ENCODE measurements at places on chromosomes 7 and 10.

GRCh38 chr10:131280101-131280500, 31.4 kb downstream of the TCERG1L start:
- no peak for DNase-seq

DNA sequence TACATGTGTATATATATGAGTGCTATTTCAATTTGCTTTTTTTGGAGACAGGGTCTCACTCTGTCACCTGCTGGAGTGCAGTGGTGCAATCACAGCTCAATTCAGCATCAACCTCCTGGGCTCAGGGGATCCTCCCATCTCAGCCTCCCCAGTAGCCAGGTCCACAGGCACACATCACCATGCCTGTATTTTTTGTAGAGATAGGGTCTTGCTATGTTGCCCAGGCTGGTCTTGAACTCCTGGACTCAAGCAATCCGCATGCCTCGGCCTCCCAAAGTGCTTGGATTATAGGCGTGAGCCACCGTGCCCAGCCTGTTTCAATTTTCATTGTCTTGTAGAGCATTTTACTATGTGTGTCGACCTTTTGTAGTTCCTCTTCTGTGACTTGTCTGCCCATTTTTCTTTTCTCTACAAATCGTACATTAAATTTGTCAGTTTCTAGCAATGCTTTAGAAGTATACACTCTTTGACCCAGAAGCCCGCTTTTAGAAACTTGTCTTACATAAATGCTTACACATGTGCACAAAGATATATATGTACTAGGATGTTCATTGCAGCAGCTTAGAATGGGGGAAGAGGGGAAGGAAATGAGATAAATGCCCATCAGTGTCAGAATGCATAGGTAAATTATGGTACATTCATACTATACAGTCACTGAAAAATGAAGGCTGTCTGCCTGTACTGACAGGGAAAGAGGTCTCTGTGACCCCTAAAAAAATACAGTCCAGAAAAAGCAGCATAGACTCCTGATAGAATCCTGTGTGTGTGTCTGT, 12.2 kb upstream of the RFC2 start:
- DNase-seq, result no peak

GRCh38 chr10:67319976-67320375, 376.0 kb downstream of the CTNNA3 start:
- no peak for DNase-seq

GRCh38 chr10:99560277-99561126, 27.8 kb downstream of the NKX2-3 start:
- peak; percentile 19 for DNase-seq

- DNase-seq, result no peak
These were observed 343.6 kb upstream of the IGFBP3 start for GRCh38 chr7:46264646-46265045.

GRCh38 chr7:116969371-116969902, 16.1 kb downstream of the ST7 start:
- no peak for DNase-seq

DNA sequence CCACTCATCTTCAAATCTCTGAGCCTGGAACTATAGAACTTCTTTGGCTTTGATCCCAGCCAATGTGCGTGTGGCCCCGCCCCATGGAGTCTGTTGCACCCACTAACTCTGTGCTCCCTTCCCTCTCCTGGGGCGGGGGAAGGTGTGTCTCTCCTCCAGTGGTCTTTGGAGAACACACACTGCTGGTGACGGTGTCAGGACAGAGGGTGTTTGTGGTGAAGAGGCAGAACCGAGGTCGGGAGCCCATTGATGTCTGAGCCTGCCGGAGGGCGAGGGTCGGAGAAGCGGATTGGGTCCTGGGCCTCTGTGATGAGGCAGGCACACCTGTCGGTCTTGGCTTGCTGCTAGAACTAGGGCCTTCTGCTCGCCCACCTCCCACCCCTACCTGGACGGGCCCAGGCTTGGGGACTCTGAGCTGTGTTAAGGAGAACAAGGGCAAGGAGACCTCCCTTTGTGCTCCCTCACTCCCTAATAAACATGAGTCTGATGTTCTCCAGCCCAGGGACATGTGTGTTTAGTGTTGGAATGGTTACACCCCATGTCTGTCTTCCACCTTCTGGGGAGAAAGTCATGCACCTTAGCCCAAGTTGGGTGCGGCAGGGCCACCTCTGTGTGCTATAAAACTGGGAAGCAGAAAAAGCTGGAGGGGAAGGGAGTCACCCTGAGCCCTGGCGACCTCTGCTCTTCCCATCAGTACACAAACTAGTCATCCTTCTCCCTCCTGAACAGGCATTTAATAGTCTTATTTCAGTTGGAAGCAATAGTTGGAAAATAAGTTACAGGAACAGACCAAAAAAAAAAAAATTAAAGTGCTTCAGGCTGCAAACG, 4.6 kb downstream of the TRAPPC14 start:
- no peak for DNase-seq

DNA sequence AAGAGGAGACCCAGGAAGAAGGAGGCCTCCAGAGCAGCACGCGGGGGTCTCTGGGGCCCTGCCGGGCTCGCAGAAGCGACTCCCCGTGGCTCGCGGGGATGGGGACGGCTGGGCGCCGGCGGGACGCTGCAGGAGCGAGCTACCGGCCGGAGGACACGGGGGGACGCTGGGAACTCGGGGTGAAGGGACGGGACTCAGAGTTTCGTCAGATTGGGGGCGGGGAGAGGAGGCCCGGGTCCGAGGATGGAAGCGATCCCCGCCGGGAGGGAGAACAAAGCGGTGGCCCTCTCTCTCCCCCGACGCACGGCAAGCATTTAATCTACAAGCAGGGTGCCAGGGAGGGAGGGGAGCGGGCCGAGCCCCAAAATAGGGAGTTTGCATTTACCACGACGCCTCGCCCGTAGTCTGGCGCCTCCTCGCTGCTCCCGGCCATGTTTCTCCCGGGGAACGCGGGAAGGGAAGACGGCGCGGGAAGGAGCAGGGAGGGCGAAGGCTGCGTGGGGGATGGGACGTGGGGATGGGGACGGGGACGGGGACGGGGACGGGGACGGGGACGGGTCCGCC, at the start of gene PRTFDC1:
Gene PRTFDC1, minus strand, starts transcription at position 464 of the 564 bp plus-strand sequence. Its CDS starts 31 bp downstream, at position 433.
- DNase-seq, result no peak

- DNase-seq, result no peak
These were observed 29.3 kb upstream of the NCAPG2 start for GRCh38 chr7:158733775-158734494.

- DNase-seq, result no peak
These were observed 1.5 kb downstream of the EDRF1 start for GRCh38 chr10:125721035-125721434.

GRCh38 chr7:43470110-43470509, 112.8 kb upstream of the STK17A start:
- no peak for DNase-seq

DNA sequence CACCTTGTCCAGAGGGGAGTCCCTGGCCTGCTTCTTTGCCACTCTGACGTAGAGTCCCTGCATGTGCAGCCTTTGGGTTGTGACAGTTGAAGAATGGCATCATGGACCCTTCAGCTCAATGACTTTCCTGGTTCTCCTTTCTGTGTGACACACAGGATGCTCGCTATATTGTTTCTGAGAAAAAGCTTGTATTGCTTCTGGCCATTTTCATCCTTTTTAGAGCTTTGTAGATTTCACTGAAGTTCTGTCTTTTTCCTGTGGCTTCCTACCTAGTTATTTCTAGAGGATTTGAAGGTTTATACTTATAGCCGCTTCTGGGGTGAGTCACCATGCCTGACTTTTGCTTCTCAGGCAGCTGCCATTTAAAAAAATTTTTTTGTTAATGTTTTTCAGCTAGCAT, 27.0 kb downstream of the SND1 start:
- no peak for DNase-seq

GRCh38 chr7:75660566-75661215, 78.0 kb downstream of the HIP1 start:
- no peak for DNase-seq

GRCh38 chr7:133019590-133019989, 62.3 kb downstream of the CHCHD3 start:
- no peak for DNase-seq

GRCh38 chr7:131106681-131107336, 220.9 kb upstream of the MKLN1 start:
- no peak for DNase-seq

GRCh38 chr10:121823993-121824463, 103.8 kb downstream of the ATE1 start:
- peak; percentile 52 for DNase-seq

- DNase-seq, result no peak
These were observed 1.6 kb downstream of the HTR7 start for GRCh38 chr10:90856261-90856660.

GRCh38 chr7:117470777-117471176, 9.0 kb upstream of the CFTR start:
- no peak for DNase-seq

GRCh38 chr7:24572393-24572996, 757 bp upstream of the PALS2 start:
- DNase-seq, result no peak

DNA sequence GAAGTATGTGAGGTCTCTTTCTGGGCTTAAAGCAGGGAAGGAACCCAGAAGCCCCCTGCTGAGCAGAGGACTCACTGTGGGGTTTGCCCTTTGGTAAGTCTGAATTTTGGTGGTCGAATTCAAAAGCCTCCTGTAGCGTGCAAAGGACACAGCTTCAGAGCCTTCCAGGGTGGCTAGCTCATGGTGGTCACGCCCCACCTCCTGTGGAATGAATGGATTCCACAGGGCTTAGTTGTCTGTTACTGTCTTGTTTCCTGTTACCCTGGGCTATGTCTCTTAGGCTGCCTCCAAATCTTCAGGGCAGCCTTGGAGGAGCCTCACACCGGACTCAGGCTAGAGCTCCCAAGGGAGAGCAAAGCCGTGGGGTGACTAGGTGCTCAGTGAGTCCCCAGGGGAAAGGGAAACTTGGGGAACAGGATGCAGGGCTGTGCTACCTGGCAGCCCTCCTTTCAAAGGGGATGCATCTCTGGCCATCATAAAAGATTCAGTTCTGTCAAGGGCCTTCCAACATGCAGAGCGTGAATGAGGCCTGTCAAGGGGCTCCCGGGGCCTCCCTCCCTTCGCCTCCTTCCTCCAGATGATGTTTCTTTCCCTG, 211.7 kb downstream of the CCSER2 start:
- DNase-seq, result peak; percentile 17

DNA sequence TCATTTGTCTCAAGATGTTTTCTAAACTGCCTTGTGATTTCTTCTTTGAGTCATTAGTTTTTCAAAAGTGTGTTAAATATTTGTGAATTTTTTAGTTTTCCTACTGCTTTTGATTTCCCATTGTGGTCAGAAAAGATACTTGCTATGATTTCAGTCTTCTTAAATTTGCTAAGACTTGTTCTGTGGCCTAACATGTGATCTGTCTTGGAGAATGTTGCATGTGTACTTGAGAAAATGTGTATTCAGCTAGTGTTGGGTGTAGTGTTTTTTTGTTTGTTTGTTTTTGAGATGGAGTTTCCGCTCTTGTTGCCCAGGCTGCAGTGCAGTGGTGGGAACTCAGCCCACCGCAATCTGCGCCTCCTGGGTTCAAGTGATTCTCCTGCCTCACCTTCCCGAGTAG, 28.6 kb downstream of the BMPR1A start:
- DNase-seq, result no peak

GRCh38 chr7:38506756-38507155, 124.4 kb downstream of the AMPH start:
- DNase-seq, result peak; percentile 17

GRCh38 chr10:34628174-34628796, 186.8 kb downstream of the PARD3 start:
- DNase-seq, result no peak

DNA sequence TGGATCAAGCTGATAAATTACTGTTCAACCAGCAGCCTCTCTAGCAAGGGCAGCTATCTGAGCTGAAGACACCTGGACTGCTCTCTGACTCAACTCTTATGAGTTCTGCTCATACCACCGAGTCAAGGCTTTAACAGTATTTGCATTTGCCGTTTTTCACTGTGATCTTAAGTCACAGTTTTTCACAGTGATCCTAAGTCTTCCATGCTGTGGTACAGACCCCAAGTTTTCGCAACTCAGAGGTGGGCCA, 31.3 kb downstream of the PIP4K2A start:
- no peak for DNase-seq

DNA sequence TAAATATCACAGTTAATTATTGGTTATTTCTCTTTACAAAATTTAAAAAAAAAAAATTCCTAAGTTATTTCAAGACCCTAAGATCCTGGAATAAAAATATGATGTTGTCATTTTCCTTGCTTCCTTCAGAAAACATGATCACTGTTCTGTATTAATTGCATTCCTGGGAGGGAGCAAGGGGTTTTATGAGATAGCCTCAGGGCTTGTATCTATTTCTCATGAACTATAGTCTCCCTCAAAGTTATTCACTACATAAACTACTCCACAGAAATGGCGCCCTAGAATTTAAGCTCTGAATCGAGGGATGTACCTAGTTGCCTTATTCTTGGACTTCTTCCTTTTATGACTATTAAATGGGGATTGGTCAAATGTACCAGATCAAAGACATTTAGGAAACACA, 170.3 kb downstream of the CHRM2 start:
- no peak for DNase-seq

DNA sequence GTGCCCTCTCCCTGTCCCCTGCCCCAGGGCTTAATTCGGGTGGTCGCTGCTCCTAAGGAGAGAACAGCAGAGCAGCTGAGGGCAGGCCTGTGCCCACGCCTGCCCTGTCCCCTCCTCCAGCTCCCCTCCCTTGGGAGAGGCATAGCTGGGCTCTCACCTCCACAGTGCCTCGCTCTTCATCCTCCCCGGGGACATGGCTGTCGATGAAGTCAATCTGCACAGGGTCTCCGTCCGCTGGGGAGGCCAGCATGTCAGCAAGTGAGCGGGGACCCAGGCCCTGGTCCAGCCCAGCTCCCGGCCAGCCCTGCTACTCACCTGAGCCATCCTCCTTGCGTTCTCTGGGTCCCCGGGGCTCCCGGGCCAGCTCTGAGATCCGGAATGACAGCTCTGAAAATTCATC, 3.8 kb upstream of the SAP25 start:
- DNase-seq, result no peak

- no peak for DNase-seq
These were observed 34.8 kb upstream of the TNPO3 start for GRCh38 chr7:129089521-129090212.

DNA sequence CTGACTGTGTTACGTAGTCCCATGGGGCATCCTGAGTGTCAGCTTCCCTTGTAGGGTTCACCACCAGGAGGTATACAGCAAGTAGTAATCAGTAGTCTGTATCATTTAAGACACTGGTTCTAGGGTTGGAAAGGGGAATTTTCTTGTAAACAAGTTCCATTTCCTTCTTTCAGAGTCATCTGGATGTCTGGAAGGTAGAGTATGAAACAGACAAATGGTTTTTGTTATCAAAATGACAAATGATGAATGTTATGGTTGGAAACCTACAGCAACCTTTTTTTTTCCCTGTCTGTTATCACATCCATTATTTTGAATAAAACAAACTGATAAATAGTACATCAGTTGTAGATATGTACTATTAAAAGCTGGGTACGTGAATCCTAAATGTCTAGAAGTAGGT, 19.1 kb downstream of the SEMA3A start:
- DNase-seq, result no peak

DNA sequence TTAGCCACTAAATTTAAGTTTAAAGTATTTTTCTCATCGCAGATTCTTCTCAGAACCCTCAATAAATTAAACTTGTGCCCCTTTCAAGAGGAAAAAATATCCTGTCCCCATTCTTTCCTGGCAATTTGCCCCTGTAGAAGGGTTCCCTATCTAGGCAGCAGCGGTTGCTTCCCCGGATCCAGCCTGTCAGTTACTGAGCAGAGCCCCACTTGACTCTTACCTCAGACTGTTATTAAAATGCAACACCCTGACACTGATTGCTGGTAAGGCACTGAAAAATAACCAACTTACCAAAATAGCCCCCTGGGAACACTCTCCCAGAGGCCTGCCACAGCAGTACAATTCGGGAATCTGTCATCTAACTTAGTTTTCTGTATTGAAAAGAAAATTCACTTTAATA, 13.9 kb downstream of the LMTK2 start:
- no peak for DNase-seq

All from HFF-Myc (cell line).